ENCODE measurements at places on chromosomes 11 and 22. TPM values are rescaled to one million over a fixed set of nuclear protein-coding genes. Genes with fewer than 3 reads are reported as not detected.

The NLRP14 gene
- total RNA-seq: 0.05 TPM

The KRTAP5-6 gene
- not detected for total RNA-seq

DNA sequence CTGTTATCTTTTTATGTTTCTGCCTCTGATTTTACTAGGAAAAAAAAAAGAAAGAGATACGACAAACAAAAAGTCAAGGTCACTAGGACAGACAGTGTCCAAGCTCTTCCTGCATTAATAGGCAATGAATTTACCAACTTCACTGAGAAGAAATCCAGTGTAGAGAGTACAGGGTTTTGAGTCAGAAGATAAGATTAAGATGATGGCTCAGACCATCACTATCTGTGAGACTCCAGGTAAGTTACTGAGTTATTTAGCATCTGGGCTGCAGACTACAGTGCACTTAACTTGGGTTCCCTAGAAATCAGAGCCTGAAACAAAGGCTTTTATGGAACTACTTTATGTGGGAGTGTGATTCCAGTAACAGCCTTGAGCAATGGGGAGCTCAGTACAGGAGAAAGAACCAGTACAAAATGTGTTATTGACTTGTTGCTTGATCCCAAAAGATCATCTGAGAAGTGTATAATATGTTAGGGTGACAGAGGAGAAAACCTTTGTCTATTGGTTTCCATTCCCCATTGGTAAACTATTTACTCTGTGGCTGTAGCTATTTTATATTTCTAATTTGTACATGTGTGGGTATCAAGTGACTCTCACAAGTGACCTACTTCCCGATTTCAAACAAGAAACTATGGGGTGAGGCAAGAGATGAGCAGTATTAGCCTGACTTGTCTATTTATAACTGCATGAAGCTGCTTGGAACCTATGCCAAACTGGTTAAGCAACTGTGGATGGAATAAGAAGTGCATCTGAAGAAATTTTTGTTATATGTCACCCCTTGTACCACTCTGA, 395.8 kb downstream of the RAB38 start:
- DNase-seq: no peak

DNA sequence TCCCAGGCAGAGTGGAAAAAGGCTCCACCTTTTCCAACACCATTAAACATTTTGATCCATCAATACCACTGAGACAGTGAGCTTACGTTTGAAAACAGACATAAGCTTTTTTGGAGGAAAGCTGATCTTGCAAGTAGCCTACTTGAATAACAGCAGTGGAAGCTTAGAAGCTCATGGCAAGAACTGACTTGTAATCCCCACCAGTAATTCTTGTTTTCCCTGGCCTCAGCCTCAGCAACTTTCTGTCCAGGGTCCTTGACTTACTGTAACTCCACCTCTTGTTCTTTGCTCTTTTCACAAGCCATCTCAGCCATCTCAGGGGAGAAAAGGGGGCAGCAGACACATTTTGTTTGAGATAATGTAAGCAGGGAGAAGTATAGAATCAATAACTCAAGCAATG, 12.3 kb upstream of the MPZL2 start:
- no peak for DNase-seq

GRCh38 chr11:8291421-8292350, 28.0 kb upstream of the LMO1 start:
- DNase-seq: peak; percentile 33

Data from activated CD8-positive, alpha-beta memory T cell treated with anti-CD3 and anti-CD28 coated beads, Interleukin-2, amount 10 ng/mL, durations not matched to agents 7 days and 5 days (primary cell).